Activated effector memory CD4-positive, alpha-beta T cell treated with anti-CD3 and anti-CD28 coated beads, Interleukin-2, amount 50 U/mL, for 16 hours (primary cell): ENCODE measurements at places on chromosomes 7 and 10.

DNA sequence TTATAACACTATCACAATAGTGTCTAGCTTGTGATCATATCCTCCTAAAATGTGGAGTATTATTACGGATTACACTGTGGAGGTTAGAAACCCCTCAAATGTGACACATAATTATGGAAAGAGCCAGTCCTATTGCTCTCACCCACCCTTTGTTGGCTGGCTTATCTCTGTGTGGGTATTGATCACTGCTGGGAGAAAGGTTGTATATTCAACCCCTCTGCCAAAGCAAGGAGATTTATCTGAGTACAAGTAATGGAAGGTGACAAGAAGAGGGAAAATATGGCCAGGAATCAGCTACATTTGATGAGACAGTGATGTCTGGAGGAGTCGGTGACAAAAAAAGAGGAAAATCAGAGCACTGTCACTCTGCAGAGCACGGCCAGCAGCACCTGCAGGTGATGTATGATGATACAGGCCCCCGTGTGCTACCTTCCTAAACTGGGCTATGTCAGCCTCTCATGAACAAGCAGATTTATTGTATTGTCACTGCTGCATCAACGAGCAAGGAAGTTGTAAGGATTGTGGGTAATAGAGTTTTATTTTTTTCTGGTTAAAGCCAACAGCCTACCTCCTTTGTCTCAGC is 235.3 kb downstream of the PHF14 start:
- no peak for DNase-seq

GRCh38 chr10:96416643-96417042 is 57.8 kb upstream of the OPALIN start:
- DNase-seq = no peak

DNA sequence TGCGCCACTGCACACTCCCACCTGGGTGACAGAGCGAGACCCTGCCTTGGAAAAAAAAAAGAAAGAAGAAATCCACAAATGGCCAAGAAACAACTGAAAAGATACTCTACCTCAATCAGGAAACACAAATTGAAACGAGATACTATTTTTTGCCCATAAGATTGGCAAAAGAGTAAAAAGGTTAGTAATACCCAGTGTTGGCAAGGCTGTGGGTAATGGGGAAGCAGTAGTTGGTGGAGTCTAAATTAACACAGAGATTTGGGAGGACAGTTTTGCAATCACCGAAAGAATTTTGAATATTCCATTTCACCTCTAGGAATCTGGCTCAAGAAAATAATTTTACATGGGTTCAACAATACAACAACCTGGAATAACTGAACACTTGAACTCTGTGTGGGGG is 19.9 kb downstream of the ABRAXAS2 start:
- DNase-seq = no peak

GRCh38 chr7:84060000-84060399 is 134.6 kb downstream of the SEMA3A start:
- no peak for DNase-seq

DNA sequence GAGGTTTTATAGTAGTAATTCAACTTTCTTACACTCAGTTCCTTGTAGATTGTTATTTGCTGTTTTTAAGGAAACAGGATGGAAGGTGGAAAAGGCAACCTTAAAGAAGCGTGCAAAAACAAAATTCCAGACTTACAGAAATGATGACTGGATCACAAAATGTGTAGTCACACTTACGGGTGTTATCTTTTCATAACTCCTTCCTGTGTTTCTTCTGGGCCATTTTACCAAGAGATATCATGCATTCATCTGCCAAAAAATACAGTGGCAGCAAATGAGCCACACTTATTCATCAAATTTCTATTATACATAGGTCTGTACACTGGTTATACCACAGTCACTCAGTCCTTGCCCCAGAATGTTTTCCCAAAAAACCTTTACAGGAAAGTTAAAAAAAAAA is 94.3 kb upstream of the IL6 start:
- no peak for DNase-seq
